ENCODE measurements at places on chromosomes 5 and 9. TPM values are rescaled to one million over a fixed set of nuclear protein-coding genes. Genes with fewer than 3 reads are reported as not detected.

AHRR gene
- 1.4 TPM for total RNA-seq

TMC1 gene
- 0.78 TPM for total RNA-seq

RELL2 gene
- total RNA-seq = 8.4 TPM

APBA1 gene
- 29.0 TPM for total RNA-seq

AQP7 gene
- total RNA-seq = not detected

PCDHB8 gene
- 8.6 TPM for total RNA-seq

FOXD4 gene
- 0.47 TPM for total RNA-seq

DMRT3 gene
- 0.16 TPM for total RNA-seq

FOXD4L6 gene
- total RNA-seq = 0.31 TPM

RANBP3L gene
- 14.7 TPM for total RNA-seq

CDO1 gene
- 73.2 TPM for total RNA-seq

THBS4 gene
- total RNA-seq = 2.2 TPM

KCTD16 gene
- 23.6 TPM for total RNA-seq

CMBL gene
- 3.9 TPM for total RNA-seq

RXFP3 gene
- 0.94 TPM for total RNA-seq

PIP5KL1 gene
- 1.4 TPM for total RNA-seq

CTNND2 gene
- total RNA-seq = 66.9 TPM

HTR4 gene
- total RNA-seq = 0.16 TPM

SGTB gene
- 35.9 TPM for total RNA-seq

PKN3 gene
- 0.31 TPM for total RNA-seq

IL13 gene
- total RNA-seq = not detected

PROB1 gene
- 0.16 TPM for total RNA-seq

CCDC152 gene
- 12.9 TPM for total RNA-seq

SKP2 gene
- total RNA-seq = 19.8 TPM

TAF1L gene
- 0.78 TPM for total RNA-seq

EGFL7 gene
- 13.7 TPM for total RNA-seq

POU5F2 gene
- 6.9 TPM for total RNA-seq

PCDHA9 gene
- 18.6 TPM for total RNA-seq

GFRA3 gene
- 0.16 TPM for total RNA-seq

SLF1 gene
- 46.0 TPM for total RNA-seq

IL3 gene
- total RNA-seq = not detected

PCDHB4 gene
- 4.7 TPM for total RNA-seq

TRIM41 gene
- total RNA-seq = 11.9 TPM

MRPL41 gene
- total RNA-seq = 20.0 TPM

VDAC1 gene
- total RNA-seq = 209 TPM

GPR150 gene
- not detected for total RNA-seq

PCDHB10 gene
- 13.1 TPM for total RNA-seq

MELK gene
- total RNA-seq = 5.9 TPM

PCDHGC5 gene
- 6.2 TPM for total RNA-seq

SH3GL2 gene
- total RNA-seq = 52.3 TPM

SHISAL2B gene
- not detected for total RNA-seq

ARID3C gene
- not detected for total RNA-seq

EHMT1 gene
- total RNA-seq = 68.3 TPM

ADGRD2 gene
- not detected for total RNA-seq

ARL14EPL gene
- total RNA-seq = not detected

ADRB2 gene
- 1.6 TPM for total RNA-seq

All from occipital lobe (tissue), 3 donors.